Caco-2 (cell line): ENCODE measurements at places on chromosomes 5 and 9.

DNA sequence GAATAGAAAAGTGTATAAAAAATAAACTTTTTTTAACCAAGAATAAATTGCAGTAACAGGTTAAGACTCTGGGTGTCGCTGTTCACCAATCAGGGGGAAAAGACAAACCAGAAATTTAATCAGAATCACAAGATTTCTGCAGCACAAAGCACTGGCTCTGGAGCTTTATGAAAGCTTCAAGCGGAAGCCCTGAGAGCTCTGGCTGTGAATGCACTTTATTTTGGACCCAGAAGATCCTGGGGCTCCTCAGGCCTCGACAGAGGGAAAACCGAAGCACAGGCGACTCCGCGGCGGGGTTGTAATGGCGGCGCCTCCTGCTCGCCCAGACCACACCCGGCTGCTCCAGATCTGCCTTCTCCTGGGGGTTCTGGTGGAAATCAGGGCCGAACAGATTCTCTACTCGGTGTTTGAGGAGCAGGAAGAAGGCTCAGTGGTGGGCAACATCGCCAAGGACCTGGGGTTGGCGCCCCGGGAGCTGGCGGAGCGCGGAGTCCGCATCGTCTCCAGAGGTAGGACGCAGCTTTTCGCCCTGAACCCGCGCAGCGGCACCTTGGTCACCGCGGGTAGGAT lies at the start of gene PCDHGA4:
TSS of gene PCDHGA4 (plus strand) at position 122 of the 570 bp plus-strand sequence. CDS start at position 209, 87 bp downstream.
- H3K4me3 ChIP-seq, result no peak within 1 kb of the TSS
- no peaks in the 10 kb centered on the region for H3K27me3 ChIP-seq
- DNase-seq, result no peak

DNA sequence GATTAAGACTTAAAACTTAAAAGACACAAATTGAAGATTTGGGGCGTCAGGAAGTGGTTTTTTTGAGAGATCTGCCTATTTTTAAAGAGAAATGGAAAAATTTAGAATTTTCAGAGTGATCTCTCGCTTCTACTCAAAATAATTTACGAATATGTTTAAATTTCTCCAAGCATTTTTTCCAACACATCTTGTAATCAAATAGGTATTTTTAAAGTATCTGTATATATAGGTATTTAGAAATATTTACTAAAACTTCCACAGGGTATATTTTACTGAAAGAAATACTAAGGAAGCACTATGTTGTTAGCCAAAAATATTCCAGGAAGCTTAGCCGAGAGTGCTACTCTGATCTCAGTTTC lies 9.8 kb upstream of the PCDHB1 start:
- no peaks in the 10 kb centered on the region for H3K36me3 ChIP-seq
- H3K4me3 ChIP-seq, result no peak overlapping the region
- DNase-seq, result no peak
- H3K27me3 ChIP-seq, result no peaks in the 10 kb centered on the region
- no peak overlapping the region for H3K27ac ChIP-seq

GRCh38 chr5:167303582-167303981 lies 987.9 kb upstream of the WWC1 start:
- no peaks in the 10 kb centered on the region for H3K36me3 ChIP-seq
- H3K4me3 ChIP-seq, result no peak overlapping the region
- H3K4me1 ChIP-seq, result no peaks in the 10 kb centered on the region
- no peak overlapping the region for H3K27ac ChIP-seq

DNA sequence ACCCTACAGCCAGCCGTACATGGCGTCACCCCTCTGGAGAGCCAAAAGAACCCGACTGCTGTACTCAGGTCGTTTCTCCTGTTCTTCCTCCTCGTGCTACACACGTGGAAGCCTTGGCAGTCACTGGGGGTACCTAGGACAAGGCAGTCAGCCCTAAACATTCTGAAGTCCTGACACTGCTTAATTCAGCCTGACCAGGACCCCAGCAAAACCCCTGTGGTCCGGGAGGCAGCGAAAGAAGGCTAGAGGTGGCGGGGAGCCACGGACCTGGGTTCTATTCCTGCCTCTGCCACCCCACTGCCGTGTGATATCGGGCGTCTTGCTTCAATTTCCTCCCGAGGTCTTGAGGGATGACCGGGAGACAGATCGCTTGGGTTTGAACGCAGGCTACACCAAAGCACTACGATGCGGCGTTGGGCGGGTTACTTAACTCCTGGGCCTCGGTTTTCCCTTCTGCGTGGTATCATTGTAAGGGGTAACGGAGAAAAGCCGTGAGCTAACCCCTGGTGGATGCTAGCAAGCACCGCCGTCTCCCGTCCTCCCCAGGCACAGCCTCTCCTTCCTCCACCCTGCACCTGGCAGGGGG lies 429 bp upstream of the ARL10 start:
- no peaks in the 10 kb centered on the region for H3K36me3 ChIP-seq
- peak overlapping the region; percentile 62 for H3K4me3 ChIP-seq
- no peaks in the 10 kb centered on the region for H3K27me3 ChIP-seq
- DNase-seq, result no peak
- H3K27ac ChIP-seq, result no peak overlapping the region

GRCh38 chr5:176873541-176874172 lies 25.5 kb downstream of the HK3 start:
- H3K4me3 ChIP-seq, result no peak overlapping the region
- no peak for DNase-seq
- no peaks in the 10 kb centered on the region for H3K27me3 ChIP-seq
- H3K36me3 ChIP-seq, result no peaks in the 10 kb centered on the region

GRCh38 chr5:129853588-129853987 lies 50.7 kb upstream of the CHSY3 start:
- no peak overlapping the region for H3K4me3 ChIP-seq
- no peaks in the 10 kb centered on the region for H3K27me3 ChIP-seq
- H3K27ac ChIP-seq, result no peak overlapping the region
- no peaks in the 10 kb centered on the region for H3K36me3 ChIP-seq
- no peak for DNase-seq
- H3K4me1 ChIP-seq, result no peaks in the 10 kb centered on the region

DNA sequence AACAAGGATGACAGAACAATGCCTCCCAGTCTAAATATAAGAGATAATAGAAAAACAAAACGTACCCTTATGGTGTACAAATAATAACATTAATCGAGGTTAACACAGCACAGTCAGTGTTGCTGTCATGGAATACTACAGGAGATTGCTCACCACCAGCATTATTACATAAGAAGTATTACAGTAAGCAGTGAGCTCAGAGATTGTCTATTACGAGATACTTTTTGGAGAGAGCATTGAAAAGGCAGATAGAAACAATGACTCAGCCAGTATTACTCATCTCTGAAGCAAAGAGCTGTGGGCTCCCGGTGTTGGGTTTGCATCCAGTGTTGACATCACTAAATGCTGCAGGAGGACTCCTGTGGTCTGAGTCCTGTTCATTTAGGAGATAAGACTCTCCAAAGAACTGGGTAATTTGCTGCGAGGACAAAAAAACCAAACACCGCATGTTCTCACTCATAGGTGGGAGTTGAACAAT lies 191.9 kb upstream of the SEMA6A start:
- H3K27ac ChIP-seq, result no peak overlapping the region
- H3K4me1 ChIP-seq, result 0 out of 2 replicates have a peak, but pooled peaks cover 3% of the 10 kb centered on the region
- H3K36me3 ChIP-seq, result no peaks in the 10 kb centered on the region
- no peak overlapping the region for H3K4me3 ChIP-seq
